SJSA1 (cell line): ENCODE measurements at places on chromosomes 3 and 15.

DNA sequence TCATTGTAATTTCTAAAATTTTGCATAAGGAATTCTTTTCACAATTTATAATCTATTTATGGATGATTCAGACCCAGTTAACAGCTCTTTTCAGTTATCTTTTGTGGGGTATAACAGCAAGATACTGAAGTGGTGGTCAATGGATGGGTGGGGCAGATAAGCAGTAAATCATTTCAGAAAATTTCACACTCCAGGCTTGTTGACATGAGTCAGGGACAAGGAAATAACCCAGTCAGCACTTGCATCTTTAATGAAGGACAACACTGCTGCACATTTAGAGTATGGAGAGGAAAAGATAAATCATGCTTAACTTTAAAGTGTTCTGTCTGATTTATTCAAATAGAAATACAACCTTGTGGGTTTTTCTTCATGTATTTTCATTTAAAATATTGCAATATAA lies 181.6 kb downstream of the ROBO1 start:
- no peak for DNase-seq

GRCh38 chr3:11059090-11059798 lies 66.7 kb downstream of the SLC6A1 start:
- peak; percentile 59 for DNase-seq

- DNase-seq, result no peak
Measured at GRCh38 chr3:14847613-14848541, 29.1 kb downstream of the FGD5 start.

DNA sequence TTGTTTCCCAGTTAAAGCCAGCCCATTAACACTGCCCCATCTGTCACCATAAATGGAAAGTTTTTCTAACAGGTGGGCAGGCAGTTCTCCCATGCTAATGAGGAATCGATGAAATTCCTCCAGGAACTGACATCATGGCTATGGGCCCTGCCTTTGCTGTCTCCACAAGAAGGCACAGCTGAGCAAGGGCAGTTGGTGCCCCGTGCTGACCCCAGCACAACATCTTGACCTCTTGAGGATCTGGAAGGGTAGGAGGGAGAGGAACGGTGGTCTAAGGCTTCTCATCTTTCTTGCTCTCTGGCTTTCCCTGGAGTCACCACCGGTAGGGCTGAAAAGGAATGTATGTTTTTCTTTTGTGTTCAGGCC lies 46.7 kb downstream of the CHCHD6 start:
- DNase-seq, result peak; percentile 42

DNA sequence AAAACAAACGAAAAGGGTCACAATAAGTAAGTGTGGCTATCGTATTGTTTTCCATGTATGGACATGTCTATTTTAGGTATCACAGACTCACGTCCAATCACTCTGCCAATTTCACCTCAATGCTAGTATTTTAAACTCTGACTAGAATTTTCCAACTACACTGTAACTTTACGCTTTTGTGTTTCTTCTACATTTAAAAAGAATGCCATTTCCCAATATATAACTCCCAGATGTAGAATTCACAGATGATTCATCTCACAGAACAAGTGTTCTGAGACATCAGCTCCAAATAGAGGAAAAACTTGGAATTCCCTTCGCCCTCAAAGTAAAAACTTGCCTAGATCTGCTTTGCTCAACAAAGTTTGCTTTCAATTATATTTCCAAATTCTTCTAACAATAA lies 14.2 kb downstream of the LRIG1 start:
- no peak for DNase-seq

DNA sequence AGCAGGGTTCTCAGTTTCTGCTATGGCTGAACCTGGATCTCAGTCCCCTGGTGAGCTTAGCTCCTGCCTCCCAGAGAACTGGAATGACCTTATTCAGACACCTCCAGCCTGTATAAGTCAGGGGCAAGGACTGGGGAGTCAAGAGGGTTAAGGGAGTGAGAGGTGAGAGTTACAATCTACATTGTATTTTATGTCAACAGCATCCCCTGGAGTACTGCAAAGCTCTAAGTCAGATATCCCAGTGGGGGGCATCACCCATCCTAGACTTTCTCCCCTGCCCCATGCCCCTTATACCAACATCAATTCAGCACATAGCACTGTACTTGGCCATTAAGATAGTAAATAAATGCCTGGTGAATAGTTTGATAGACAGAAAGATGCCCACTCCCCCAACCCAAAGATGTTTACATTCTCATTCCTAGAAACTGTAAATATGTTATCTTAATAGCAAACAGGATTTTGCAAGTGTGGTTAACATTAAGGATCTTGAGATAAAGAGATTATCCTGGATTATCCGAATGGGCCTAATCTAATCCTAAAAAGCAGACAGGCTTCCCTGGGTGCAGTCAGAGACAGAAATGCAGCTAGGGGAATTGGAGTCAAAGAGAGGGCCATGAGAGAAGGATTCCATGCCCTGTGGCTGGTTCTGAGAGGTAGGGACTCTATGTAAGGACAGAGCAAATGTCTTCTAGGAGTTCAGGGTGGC lies 132.3 kb upstream of the RASGRP1 start:
- DNase-seq, result no peak

DNA sequence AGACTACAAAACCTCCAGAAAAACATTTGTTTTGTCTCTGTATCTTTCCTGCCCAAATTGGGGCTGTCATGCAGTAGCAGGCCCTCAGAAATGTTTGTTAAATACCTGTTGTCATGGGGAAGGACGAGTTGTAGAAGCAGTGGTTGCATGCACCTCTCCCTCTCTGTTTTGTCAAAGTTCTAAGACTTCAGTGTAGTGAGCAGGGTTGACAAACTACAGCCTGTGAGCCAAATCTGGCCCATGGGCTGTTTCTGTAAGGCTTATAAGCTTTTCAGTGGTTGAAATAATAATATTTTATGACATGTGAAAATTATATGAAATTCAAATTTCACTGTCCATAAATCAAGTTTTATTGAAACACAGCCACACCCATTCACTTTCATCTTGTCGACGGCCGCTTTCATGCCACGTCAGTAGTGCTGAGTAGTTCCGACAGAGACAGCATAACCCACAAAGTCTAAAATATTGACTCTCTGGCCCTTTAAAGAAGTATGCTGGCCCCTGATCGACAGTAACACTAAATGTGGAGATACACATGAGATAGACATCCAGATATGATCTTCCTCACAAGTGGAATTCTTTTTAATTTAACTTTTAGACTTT lies 102.9 kb downstream of the PDZRN3 start:
- no peak for DNase-seq

- DNase-seq, result no peak
Measured at GRCh38 chr3:13896473-13897154, 16.7 kb upstream of the WNT7A start.

- DNase-seq, result no peak
Measured at GRCh38 chr3:127762077-127762786, 60.1 kb downstream of the MGLL start.

GRCh38 chr3:178097576-178097975 lies 438.7 kb upstream of the KCNMB2 start:
- no peak for DNase-seq

DNA sequence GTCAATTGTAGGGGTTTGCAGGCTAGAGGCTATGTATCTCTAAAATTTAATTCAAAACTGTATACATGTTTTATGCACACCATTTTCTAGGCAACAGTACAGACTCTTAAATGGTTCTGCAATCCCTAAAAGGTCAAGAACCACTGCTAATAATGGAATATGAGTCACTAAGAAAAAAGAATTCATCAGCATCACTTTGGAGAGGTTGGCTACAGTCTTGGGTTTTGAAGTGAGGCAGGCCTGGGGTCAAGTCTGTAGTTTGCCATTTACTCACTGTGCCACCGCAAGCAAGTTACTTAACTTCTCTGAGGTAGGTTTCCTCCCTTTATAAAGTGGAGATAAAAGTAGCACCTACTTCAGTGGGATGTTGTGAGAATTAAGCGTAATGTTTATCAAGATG lies 33.7 kb downstream of the THRB start:
- no peak for DNase-seq
